Bone marrow (tissue), 2 donors: ENCODE measurements at places on chromosomes 4 and X.

DNA sequence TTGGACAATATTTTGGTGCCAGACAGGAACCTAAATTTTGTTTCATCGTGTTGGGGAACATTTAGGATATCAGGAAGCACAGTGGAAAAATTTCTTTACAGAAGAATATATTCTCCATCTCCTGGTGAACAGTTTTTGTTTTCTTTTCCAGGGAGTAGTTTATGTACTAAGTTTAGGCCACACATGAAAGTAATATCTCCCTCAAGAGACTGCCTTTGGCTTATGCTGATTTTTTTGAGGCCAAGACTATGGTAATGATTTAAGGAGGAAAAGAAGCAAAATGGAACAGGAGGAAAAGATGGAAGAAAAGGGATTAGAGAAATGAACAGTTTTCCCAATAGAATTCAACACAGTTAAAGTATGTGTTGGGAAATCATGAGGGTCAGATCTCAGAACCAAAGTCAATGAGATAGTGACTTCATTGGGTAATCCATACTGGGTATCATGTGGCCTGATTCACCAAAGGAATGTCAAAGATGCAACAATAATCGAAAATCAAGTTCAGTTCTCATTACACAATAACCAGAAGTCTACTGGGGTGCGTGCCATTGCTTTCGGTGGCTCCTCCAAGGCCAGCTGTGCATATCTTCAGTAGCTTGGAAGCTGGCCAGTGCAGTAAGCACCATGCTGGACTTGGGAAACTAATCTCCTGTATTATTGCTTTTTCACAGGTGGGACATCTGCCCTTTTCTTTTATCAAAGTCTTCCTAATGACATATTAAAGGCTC lies 234.8 kb downstream of the COL25A1 start:
- DNase-seq, result no peak

GRCh38 chr4:7280926-7281690 lies 88.8 kb downstream of the SORCS2 start:
- no peak for DNase-seq

DNA sequence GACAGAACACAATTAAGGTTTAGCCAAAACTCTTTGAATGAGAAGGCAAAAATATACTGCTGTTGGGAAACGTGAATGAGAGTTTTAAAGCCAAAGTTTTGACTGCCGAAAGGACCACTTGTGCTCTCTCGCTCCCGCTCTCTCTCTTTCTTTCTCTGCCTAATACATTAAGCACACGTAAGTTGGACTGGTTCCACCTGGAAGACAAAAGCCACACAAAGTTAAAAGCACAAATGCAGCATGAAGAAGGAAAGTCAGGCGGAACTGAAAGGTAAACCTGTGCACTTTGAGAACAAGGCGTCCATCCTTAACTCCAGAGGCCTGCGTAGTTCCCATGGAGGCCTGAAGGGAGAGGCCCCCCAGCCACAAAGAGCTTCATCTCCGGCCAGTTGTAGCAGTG lies 1.9 kb downstream of the DCAF12L2 start:
- DNase-seq, result no peak

DNA sequence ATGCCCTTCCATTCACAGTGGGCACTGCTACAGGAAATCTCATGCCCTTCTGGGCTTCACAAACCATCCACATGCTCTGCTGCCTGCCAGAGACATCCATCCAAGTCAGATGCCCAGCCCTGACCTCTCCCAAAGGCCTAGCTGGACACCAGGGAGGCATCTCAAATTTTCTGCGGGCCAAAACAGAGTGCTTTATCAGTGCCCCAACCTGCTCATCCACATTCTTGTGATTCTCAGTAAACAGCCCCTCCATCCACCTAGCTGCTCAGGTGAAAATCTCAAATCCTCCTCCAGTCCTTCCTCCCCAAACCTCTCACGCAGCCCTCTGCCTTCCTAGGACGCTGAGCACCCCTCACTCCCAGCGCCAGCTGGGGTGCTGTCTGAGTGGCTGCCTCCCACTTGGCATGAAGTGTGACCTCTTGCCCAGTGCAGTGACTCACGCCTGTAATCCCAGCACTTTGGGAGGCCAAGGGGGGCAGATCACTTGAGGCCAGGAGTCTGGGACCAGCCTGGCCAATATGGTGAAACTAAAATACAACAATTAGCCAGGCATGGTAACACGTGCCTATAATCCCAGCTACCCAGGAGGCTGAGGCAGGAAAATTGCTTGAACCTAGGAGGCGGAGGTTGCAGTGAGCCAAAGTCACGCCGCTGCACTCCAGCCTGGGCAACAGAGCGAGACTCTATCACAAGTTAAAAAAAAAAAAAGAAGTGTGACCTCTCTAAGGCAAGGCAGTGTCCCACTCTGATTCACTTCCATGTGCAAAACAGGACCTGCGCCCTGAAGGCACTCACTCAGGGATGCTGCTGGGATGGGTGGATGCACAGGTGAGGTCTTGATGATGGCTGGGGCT lies 1.7 kb upstream of the AFAP1 start:
- no peak for DNase-seq

DNA sequence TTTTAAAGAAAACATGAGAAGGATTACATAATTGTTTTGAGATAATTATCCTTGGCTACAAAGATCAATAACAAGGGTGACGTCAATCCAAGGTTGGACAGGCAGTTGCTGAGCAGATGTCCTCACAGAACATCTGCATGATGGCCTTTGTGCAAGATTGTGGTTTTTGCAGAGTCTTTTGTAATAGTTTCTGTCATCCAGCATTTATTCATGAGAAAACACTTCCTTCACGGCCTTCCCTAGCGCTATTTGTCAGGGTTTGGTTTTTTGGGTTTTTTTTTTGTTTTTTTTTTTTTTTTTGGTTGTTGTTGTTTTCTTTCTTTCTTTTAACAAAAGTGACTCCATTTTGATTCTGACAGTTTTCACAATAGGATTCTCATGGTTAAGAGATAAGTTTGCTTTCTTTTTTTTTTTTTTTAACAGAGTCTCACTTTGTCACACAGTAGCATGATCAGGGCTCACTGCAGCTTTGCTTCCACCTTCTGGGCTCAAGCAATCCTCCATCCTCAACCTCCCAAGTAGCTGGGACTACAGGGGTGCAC lies 31.5 kb upstream of the ELF2 start:
- peak; percentile 67 for DNase-seq

DNA sequence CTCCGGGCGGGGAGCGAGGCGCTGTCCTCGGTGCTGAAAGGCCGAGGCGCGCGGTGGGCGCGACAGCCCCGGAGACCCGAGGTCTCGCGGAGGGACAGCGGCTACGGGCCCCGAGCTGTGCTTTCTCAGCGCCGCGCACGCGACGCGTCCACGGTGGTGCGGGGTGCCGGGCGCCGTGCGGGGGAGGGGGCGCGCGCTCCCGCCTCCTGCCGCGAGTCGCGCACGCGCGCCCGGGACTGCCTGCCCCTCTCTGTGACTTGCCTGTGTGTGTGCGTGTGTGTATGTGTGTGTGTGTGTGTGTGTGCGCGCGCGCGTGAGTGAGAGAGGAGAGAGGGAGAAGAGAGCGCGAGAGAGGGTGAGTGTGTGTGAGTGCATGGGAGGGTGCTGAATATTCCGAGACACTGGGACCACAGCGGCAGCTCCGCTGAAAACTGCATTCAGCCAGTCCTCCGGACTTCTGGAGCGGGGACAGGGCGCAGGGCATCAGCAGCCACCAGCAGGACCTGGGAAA lies at the start of gene GRIA2:
Gene GRIA2, plus strand, starts transcription at position 358 of the 511 bp plus-strand sequence. CDS start 315 bp downstream, outside the sequence.
- no peak for DNase-seq

GRCh38 chr4:521636-522330 lies 22.8 kb downstream of the PIGG start:
- DNase-seq, result no peak

GRCh38 chr4:135371137-135371536 lies 1169.5 kb upstream of the PABPC4L start:
- DNase-seq, result no peak

DNA sequence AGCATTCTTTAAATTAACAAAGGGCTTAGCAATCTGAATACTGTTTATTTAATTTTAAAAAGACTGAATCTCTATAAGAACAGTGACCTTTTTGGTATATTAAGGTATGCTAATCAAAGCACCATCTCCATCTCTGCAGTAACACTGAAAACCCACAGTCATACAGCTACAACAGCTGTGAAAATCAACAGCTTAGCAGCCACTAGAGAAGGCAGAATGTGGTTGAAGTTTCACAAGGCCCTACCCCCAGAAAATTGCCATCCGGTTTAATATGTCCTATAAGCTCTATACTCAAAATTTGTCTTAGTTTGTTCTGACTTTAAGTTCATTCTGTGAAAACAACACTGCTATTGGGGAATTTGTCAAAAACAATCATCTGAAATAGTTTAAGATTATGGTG lies 128.7 kb downstream of the OPHN1 start:
- DNase-seq, result no peak

DNA sequence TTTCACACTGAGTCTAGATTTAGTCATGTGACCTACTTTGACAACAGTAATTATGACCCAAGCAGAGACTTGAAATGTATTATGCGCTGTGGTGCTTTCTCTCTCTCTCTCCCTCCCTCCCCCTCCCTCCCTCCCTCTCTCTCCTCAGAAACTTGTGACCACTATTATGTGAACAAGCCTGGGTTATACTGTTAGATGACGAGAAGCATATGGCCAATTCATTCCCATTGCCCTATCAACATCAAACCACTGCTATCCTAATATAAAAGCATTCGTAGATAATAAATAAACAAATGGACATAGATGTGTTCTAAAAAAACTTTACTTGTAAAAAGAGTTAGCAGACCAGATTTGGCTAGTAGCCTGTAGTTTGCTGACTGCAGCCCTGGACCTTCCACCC lies 18.2 kb downstream of the FTHL17 start:
- DNase-seq, result no peak

DNA sequence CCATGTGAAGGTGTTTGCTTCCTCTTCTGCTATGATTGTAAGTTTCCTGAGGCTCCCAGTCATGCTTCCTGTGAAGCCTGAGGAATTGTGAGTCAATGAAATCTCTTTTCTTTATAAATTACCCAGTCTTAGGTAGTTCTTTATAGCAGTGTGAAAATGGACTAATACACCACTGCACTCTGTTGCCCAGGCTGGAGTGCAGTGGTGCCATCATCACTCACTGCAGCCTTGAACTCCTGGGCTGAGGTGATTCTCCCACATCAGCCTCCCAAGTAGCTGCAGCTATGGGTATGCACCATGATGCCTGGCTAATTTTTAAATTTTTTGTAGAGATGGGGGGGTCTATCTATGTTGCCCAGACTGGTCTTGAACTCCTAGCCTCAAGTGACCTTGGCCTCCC lies 15.8 kb upstream of the IGFBP7 start:
- DNase-seq, result no peak

DNA sequence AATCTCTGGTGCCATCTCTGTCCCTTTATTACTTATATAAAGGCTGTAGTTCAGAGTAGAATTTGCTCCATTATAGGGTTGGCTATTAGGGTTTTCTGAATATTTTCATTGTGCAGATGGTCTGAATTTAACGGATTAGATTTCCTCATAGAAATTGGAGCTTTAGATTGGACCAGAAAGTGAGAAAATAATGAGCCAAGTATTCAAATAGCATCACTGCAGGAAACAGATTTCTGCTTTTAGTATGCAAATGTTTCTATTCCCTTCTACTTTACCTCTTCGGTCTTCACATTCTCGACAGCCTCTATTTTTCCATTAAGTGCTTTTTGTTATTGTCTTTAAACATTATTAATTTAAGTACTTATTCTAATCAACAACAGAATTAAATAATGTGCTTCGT lies 55.4 kb downstream of the TRIM2 start:
- no peak for DNase-seq

GRCh38 chr4:2417226-2417764 lies 1.1 kb downstream of the ZFYVE28 start:
- no peak for DNase-seq

DNA sequence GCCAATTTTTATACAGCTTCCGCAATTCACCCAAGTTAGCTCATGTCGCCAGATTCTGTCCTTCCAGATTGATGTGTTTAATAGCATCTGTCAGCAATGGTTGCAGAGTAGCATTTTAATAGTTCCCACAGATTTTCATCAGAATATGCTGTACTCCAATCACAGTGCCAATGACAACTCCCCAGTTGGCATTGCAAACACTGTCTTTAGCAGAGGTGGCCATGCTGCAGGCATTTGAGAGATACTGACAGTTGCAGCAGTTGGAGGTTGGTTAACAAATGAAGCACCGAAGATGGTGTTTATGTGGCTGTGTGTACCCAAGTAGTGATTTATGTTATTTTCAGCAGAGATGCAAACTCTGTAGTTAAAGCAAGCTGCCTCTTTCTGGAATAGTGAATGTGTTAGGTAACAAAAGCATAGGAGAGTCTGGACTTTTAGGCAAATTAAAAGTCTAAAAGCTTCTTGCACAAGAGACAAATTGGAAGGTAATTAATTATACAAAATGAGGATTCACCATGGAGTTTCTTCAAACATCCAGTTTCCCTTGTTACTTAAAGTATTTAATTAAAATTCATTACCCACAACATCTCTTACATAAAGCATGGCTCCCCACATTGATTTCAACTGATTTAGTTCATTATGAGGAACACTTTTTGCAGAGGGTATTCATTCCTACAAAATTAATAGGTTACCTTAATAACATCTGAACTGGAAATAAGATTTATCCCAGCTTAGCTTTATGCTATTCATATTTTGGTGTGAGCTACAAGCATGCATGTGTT lies 65.2 kb downstream of the PARM1 start:
- no peak for DNase-seq

GRCh38 chr4:119190354-119190753 lies 22.2 kb upstream of the USP53 start:
- no peak for DNase-seq

GRCh38 chr4:109040441-109040840 lies 262.0 kb downstream of the COL25A1 start:
- no peak for DNase-seq

GRCh38 chr4:101101072-101101471 lies 246.3 kb downstream of the PPP3CA start:
- DNase-seq, result no peak

DNA sequence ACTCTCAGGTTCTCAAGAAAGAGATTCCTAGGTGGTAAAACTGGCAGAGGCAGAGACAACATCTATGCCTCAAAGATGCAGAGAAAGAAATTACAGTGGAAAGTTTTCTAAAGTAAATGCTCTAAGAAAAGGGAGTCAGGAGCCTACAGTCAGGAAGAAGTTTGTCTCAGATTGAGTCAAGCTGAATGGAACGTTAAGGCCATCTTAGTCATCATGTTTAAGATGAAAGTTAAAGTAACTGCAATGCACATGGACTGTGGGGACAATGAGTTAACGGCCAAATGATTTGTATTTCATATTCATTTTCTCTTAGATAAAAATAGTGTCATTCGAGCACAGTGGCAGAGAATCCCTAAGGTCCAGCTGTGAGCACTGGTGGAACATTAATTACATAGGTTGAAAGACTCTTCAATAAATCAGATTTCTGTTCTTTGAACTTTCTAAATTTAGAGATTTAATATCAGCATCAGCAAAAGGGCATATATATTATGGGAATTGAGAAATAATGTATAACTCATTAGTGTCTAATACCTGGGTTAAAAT lies 384.6 kb downstream of the DTHD1 start:
- DNase-seq, result no peak

- DNase-seq, result no peak
Observed at GRCh38 chrX:2632533-2633504, 58.3 kb upstream of the CD99 start.

DNA sequence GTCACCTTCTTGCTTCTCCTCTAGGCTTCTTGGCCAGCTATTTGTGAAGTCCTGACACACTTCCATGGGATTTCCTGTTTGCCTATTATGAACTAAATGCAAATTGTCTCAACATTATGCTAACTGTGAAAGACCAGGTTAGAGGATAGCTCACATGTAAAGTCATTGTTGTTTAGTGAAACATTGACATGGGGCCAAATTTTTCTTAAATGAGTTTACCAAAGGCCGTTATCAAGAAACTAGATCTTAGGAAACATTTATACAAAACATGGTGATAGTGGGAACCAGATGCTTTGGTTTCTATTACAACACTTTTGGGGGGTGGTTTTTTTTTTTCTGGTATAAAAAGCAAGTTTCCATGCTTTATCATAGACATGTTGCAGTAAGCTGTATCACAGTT lies 466.8 kb upstream of the FAM241A start:
- DNase-seq, result no peak
